ENCODE measurements at places on chromosomes 7 and 10.

DNA sequence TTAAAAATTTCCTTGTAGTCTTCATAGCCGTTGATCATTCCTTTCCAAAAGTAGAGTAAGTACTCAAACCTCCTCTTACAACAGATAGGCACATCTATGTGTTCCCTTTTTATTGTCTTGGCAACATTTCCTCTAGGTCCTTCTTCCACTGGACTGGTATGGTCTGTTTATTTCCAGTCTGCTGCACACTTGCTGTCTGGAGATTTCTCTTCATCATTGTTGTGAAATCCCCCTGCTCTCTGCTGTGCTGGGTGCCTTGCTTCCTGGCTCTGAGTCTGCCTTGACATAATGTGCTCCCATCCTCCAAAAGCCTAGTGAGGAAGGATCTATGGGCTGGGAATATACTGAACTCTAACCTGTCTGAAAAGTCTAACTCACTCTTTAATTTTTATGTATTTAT lies 545.3 kb upstream of the VSTM2A start:
- no peak for DNase-seq

DNA sequence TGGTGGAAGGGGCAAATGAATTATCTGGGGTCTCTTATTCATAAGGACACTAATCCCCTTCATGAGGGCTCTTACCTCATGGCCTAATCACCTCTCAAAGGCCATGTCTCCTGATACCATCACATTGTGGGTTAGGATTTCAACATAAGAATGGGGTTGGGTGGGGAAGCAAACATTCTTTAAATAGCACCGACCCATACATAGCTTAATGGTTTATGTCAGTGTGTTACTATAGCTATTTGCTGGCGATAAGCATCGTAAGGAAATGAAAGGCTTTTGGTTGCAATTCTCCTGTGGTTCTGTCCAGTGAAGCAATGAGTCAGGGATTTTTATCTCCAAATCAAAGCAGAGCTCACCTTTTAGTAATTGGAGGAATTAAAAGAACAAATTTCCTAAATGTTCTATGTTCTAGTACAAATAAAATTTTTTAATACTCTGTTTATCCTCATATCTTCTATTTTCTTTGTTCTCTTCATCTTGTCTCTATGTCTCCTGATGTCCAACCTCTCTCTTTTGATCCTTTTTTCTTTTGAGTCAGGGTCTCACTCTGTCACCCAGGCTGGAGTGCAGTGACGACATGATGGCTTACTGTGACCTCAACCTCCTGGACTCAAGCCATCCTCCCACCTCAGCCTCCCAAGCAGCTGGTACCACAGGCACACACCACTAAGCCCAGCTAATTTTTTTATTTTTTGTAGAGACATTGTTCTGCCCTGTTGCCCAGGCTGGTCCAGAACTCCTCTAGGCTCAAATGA lies 57.0 kb upstream of the GLCCI1 start:
- DNase-seq, result no peak

- no peak for DNase-seq
Observed at GRCh38 chr10:119483839-119484238, 58.7 kb downstream of the RGS10 start.

DNA sequence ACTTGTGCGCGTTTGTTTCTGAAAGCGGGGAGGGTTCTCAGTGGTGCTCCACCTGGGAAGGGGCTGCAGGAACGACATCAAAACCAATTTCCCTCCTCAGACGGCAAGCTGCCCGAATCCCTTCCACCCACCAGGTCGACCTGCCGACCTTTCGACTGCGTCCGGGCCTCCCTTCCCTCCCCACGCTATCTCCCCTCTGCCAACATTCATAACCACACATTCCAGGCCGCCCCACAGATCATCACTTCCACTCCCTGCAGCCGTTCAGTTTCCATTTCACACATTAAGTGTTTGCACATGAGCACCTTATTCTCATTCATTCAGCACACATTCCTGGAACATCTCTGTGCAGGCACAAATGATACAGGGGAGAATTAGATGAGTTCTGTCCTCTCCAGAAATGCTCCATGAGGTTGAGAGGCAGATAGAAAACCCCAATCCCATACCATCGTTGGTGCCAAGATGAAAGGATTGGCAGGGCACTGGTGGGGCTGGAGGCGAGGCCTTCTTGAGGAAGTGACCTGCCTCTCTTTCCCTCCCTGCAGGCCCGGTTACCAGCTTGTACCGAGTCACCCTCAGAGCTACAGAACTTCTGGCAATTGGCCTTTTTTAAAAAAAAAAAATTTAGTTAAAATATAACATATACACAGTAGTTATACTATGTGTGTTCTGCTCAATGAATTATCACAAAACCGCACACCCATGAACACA lies 70.0 kb downstream of the MINDY4 start:
- DNase-seq, result no peak

DNA sequence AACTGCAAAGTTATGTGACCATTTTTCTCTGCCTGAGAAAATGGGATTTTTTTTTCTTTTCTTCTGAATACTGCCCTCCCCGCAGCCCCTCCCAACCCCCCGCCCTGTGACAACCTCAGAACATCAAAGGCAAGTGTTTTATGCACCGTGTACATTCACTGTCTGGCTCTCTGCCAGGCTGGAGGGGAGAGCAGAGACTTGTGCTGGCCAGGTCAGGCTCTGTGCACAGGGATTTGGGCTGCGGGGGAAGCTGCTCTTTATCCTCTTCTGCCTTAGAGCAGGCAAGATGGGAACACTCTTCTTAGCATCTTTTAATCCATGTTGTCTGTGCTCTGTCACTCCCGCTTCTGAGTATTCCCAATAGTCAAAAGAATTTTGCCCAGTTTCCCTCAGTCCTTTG lies 195.1 kb downstream of the CCSER2 start:
- DNase-seq, result no peak

DNA sequence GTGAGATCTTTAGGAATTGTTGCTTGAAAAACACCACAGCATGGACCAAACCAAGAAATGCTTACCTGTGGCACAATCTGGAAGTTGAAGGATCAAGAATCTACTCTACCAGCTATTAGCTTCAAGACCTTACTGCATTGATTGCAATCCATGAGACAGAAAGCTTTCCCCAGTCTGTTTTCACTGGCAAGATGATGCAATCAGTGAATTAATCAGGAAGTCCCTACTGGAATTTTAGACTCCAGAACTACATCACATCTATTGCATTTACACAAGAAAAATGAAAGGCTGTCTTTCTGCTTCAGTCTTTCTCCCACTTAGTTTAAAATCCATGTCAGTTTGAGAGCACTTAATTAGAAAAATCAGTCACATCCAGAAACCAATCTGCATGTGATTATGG lies 191.7 kb downstream of the TFEC start:
- DNase-seq, result no peak

All from heart right ventricle (tissue), 16 donors.